Frontal cortex (tissue), 4 donors: ENCODE measurements at places on chromosomes 11 and 22. TPM values are rescaled to one million over a fixed set of nuclear protein-coding genes. Genes with fewer than 3 reads are reported as not detected.

The GP1BB gene
- 24.1 TPM for total RNA-seq

The PGGHG gene
- 0.41 TPM for total RNA-seq

The SSRP1 gene
- 53.8 TPM for total RNA-seq

The SCGB1D2 gene
- not detected for total RNA-seq

The SLC29A2 gene
- total RNA-seq: 1.6 TPM

The RASD2 gene
- total RNA-seq: 1.2 TPM

DNA sequence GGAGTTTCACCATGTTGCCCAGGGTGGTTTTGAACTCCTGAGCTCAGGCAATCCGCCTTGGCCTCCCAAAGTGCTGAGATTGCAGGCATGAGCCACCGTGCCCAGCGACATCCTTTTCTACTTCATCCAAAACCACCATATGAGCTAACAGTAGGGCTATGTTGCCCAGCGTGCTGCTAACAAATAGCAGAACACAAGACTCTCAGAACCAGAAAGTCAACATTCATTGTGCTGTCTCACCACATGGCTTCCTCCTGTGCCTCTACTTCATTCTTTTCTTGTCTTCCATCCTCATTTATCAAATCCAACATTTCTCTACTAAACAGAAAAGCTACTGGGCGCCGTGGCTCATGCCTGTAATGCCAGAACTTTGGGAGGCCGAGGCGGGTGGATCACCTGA, 12.0 kb upstream of the DENND5A start:
- DNase-seq: no peak

DNA sequence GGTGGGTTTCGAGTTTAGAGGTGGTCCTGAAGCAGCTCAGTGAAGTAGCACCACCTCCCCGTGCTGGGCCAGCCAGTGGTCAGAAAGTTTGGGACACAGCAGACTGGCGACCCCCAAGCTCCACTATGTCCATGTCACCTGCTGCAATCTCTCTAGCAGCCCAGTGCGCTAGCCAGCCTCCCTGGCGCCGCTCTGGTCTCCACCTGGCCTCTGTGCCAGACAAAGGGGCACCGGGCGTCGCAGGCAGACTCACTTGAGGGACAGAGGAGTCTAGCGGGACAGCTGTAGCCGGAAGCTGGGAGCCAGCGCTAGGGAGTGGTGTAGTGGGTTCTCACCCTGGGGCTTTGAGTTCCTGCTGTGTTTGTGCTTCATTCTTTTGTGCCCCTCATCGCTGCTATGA, 25.5 kb downstream of the MYBPC3 start:
- no peak for DNase-seq

DNA sequence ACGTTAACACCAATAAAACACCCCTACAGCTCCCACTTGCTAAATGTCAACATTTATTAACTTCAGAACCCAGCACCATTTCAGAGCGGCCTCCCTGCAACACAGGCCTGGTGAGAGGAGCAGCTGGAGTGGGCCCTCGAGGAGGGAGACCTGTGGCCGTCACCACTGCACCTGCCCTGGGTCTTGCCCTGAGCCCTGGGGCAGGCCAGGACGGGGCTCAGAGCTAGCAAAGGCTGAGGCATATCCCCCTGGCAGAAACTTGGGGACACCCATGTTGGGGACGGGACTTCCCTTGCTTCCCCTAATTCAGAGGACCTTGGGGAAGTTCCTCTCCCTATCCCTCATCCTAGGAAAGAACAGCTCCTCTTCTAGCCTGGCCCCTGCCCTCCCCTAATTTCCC, 137.3 kb upstream of the THY1 start:
- DNase-seq: no peak

- no peak for DNase-seq
Measured at GRCh38 chr11:1876361-1877063, 15.2 kb downstream of the PRR33 start.

DNA sequence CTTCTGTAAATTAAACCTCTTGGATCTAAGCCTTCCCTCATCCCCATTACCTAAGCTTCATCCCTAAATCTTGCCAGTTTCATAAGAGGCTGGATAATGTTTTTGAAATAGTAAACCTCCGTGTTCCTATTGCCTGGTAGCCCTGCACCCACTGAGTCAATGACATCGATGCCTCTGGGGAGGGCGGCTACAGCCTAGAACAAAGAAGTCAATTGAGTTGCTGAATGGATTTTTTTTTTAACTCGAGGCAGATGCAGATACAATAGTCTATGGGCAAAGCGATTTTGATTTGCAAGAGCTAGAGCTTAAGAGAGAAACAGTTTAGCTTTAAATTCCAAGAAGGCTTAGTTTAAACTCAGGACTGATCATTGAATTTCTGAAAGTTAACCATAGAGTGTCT, 121.3 kb downstream of the NECTIN1 start:
- DNase-seq: no peak

GRCh38 chr22:48745842-48746788, 1081.6 kb downstream of the BRD1 start:
- no peak for DNase-seq

GRCh38 chr11:100735949-100736675, 49.0 kb downstream of the ARHGAP42 start:
- no peak for DNase-seq

GRCh38 chr11:32039149-32039548, 51.7 kb upstream of the RCN1 start:
- no peak for DNase-seq

GRCh38 chr11:129458278-129458677, 82.6 kb downstream of the BARX2 start:
- DNase-seq: no peak

- DNase-seq: peak; percentile 39
Measured at GRCh38 chr11:72308226-72309073, 64.5 kb upstream of the PHOX2A start.
